Nephron progenitor cell (in vitro differentiated cells): ENCODE measurements at places on chromosomes 4 and X.

- H3K27ac ChIP-seq = no peak overlapping the region
Observed at GRCh38 chr4:174154215-174154854, 129.1 kb downstream of the FBXO8 start.

DNA sequence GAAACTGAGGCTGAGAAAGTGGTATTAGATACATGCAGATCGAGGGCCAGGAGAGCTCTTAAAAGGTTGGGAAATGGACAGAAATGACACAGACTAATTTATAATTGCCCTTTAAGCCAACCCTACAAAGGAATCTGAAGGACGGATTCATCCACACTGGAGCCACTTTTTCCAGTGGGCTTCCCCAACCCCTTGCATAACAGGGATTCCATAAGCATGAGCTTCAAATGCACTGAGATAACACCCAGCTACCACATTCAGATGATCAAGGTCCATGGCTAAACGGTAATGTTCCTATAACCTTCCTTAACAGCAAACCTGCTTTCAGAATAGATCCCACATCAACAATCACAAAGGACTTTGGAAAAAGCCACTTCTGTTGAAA is 34.2 kb downstream of the PLAC1 start:
- H3K36me3 ChIP-seq = no peaks in the 10 kb centered on the region
- H3K4me1 ChIP-seq = peaks cover 17% of the 10 kb centered on the region
- no peak for DNase-seq
- H3K27ac ChIP-seq = no peak overlapping the region
- no peak overlapping the region for H3K4me3 ChIP-seq

DNA sequence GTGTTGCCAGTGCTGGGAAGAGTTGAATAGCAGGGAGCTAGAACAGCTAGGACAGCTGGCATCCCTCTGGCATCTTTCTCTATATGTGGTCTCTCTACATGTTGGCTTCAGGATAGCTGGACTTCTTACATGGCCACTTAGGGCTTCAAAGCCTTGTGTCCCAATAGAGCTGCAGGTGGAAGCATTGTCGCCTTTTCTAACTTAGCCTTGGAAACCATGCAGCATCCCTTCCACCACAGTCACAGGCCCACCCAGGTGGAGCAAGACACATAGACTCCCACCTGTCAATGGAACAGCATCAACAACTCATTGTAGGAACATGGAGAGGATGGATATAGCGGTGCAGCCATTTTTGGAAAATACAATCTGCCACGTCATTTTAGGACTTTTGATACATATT is 149.0 kb downstream of the AASDH start:
- DNase-seq = no peak
- H3K4me1 ChIP-seq = peaks cover 53% of the 10 kb centered on the region
- H3K4me3 ChIP-seq = no peak overlapping the region
- H3K36me3 ChIP-seq = peaks cover 20% of the 10 kb centered on the region

- no peak overlapping the region for H3K4me3 ChIP-seq
- H3K27ac ChIP-seq = no peak overlapping the region
- no peaks in the 10 kb centered on the region for H3K27me3 ChIP-seq
Observed at GRCh38 chr4:137659431-137659830, 127.1 kb upstream of the PCDH18 start.

DNA sequence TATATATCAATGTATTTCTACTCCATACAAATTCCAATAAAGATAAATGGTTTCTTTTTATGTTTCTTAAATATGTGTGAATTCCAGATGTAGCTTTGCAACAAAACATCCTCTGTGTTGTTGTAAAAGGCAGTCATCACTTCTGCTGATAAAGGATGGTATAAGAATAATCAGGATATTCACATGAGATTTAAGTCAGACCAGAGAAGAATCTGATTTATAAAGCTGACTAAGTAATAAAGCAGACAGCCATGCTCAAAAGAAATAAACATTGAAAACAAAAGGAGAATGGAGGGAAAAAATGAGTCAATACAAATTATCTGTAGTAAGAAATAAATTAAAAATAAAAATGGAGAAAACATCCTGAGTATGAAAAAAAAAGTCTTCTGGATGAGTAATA is 27.0 kb upstream of the SLC7A11 start:
- H3K4me3 ChIP-seq = no peak overlapping the region
- no peak for DNase-seq
- H3K4me1 ChIP-seq = no peaks in the 10 kb centered on the region
- H3K36me3 ChIP-seq = no peaks in the 10 kb centered on the region
- H3K27me3 ChIP-seq = no peaks in the 10 kb centered on the region

GRCh38 chr4:14924812-14925344 is 77.4 kb upstream of the CPEB2 start:
- H3K4me1 ChIP-seq = no peaks in the 10 kb centered on the region
- DNase-seq = no peak
- no peaks in the 10 kb centered on the region for H3K36me3 ChIP-seq
- no peak overlapping the region for H3K4me3 ChIP-seq
